ENCODE measurements at places on chromosomes 11 and 22.

GRCh38 chr22:21009638-21010425 lies 5.1 kb upstream of the P2RX6 start:
- no peak for DNase-seq

DNA sequence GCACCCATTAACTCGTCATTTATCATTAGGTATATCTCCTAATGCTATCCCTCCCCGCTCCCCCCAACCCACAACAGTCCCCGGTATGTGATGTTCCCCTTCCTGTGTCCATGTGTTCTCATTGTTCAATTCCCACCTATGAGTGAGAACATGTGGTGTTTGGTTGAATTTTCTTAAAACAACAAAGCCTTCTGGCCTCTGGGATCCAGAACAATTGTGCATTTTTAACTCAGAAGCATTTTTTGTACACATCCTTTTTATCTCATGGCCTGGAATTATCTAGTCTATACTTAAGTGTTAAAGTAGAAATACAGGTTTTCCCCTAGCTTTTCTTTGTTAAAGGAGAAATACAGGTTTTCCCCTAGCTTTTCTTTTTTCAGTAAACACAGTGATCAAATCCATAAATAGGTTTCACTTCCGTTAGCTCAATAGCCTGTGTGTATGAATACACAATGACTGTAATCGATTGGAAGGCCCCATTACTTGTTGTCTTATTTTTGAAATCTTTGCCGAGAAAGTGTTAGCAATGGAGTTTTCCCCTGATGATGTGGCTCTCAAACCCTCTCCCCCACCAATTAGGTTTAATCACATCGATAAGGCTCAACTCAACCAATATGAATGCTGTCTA lies 125.6 kb upstream of the PITPNB start:
- no peak for DNase-seq

DNA sequence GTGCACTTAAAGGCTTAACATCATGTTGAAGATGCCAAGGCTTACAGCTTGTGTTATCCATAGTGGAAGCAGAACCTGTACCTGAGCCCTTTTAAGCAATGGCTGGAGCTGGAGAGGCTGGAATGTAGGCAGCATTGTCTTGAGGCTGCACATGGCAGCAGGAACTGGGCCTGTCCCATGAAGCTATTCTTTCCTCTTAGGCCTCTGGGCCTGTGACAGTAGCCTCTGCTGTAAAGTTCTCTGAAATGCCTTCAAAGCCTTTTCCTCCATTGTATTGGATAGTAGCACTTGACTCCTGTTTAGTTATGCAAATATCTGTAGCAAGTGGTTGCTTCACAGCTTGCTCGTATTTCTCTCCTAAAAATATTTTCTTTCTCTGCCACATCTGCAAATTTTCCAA lies 127.4 kb upstream of the ANO5 start:
- no peak for DNase-seq

DNA sequence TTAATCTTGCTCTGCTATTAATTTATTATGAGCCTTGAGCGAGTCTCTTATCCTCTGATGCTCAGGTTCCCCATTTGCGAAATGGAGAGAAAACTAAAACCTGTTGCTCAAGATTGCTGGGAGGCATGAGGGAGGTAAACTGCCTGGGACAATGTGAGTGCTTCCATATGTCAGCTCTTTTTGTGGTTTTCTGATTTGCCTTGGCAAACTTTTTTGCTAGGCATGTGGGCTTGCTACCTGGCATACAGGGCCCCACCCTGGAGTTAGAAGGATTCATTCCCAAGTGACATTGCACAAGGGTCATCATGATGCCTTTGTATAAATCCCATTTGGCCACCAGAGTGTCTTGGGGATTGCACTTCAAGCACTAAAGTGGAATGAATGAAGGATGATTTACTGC lies 22.4 kb downstream of the TSPAN18 start:
- no peak for DNase-seq

DNA sequence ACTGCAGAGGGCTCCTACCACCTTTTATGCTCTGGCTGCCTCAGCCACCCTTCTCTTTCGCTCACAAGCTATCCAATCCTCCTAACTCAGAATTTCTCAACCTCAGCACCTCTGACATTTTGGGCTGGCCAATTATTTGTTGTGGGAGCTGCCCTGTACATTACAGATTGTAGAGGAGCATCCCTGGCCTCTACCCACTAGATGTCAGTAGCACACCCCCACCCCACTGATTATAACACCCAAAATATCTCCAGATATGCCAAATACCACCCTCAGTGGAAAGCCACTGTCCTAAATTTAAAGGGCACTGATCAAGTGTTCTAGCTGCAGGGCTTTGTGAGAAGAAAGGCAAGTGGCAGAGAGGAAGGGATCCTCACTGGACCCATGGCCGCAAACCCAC lies 443.1 kb downstream of the SOX6 start:
- no peak for DNase-seq

DNA sequence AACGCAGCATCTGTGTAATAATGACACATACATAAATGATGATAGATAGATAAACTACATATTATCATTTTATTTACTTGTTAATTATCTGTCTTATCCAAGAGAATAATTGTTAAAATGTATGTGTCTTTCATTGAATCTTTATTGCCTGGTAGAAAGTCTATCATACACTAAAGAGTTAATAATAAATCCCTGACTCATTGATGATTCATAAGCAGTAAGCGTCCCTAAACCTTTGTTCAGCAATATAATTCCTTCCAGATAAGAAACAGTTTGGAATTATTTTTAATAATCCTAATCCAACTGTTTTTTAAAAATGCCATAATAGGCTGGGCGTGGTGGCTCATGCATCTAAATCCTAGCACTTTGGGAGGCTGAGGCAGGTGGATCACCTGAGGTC lies 655.6 kb upstream of the CNTN5 start:
- no peak for DNase-seq

- no peak for DNase-seq
Observed at GRCh38 chr11:15194671-15195415, 80.1 kb downstream of the INSC start.

GRCh38 chr11:123061403-123062157 lies at the start of gene HSPA8:
Gene HSPA8 (minus strand): TSS chr11:123062136. CDS start chr11:123061324, 812 bp downstream.
- DNase-seq: no peak

- peak; percentile 60 for DNase-seq
Observed at GRCh38 chr11:46050003-46050461, 71.2 kb downstream of the PHF21A start.

GRCh38 chr11:27423125-27423524 lies 49.5 kb downstream of the LGR4 start:
- DNase-seq: no peak

GRCh38 chr11:11244470-11245080 lies 108.5 kb downstream of the CSNK2A3 start:
- DNase-seq: no peak

- no peak for DNase-seq
Observed at GRCh38 chr11:31823644-31824331, 12.7 kb upstream of the PAX6 start.

DNA sequence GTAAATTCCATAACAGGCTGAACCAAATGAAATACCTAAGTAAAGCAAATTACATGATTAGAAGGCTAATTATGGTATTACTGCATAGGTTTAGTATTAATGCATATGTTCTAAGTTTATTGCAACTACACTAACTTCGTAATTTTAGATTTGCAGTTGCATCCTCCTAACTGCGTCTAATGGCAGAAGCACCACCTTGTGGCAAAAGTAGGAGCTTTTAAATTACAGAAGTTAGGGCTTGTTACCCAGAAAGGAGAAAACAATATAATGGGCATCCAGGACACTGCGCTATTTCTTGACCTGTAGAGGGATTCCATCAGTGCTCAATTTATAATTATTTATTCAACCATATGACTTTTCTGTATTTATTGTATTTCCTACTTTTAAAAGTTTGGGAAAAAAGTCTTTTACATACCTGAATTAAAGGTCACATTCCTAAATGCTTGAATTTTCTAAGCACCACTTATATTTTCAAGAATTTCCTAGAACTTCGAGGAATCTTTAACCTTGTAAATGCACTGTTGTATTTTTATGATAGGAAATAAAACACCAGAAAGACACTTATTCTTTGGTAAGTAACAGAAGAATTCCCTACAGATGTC lies 16.3 kb upstream of the GPR83 start:
- no peak for DNase-seq

DNA sequence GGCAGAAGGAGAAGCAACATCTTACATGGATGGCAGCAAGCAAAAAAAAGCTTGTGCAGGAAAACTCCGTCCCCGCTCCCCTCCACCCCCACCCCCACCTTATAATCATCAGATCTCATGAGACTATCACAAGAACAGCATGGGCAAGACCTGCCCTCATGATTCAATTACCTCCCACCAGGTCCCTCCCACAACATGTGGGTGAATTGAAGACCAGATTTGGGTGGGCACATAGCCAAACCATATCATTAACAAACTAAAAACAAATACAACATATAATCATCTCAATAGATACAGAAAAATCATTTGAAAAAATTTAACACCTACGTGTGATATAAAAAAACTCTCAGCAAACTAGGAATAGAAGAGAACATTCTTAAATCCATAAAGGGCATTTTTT lies 88.8 kb downstream of the BUD13 start:
- no peak for DNase-seq

GRCh38 chr11:35803115-35803514 lies 140.5 kb downstream of the TRIM44 start:
- DNase-seq: no peak

- DNase-seq: no peak
Observed at GRCh38 chr11:62116451-62116850, 7.4 kb upstream of the INCENP start.

GRCh38 chr11:130832566-130833425 lies 83.5 kb downstream of the SNX19 start:
- DNase-seq: no peak

DNA sequence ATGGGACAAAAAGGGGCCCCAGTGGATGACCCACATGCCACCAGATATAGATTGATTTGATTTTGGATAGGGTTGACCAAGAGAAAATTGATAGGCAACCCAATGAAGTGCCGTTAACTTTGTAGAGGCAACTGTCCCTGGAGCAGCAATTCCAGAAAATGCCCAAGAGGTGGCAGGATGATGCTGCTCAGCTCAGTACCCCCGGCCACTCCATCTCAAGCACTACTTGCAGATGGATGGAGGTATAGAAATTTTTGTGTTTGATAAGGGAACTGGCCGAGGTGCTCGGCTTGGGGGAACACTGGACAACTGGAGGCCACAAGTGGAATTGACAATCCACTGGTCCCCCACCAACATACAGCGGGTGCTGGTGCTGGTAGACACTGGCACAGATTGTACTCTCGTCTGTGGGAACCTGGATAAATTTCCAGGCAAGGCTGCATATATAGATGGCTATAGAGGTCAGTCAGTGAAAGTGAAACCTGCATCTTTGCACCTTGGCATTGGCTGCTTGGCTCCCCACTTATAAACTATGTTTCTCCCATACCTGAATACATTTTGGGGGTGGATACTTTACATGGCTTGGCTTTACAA lies 86.3 kb downstream of the CCDC83 start:
- no peak for DNase-seq

DNA sequence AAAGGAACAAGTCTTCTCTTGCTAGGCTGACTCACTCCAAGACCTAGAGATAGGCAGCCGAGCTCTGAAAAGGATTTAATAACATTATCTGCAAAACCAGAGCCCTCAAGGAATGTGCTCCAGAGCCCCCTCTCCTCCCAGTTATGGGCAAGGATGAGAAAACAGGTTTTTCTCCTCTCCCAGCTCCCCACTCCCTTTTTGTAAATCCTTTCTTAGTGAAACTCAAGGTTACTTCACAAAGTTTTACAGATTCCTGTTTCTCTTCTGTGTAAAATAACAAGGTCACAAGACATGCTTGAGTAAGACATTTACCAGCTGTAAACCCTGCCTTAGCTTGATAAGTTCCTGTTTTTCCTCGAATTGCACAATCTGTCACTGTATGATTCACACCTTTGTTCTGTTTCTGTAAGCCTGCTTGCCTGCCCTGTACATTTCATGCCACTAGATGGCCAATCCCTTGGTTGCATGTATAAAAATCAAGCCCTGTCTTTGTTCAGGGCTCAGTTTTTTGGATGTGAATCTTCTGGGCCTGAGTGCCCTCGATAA lies 489.4 kb downstream of the KCNA4 start:
- DNase-seq: peak; percentile 32

DNA sequence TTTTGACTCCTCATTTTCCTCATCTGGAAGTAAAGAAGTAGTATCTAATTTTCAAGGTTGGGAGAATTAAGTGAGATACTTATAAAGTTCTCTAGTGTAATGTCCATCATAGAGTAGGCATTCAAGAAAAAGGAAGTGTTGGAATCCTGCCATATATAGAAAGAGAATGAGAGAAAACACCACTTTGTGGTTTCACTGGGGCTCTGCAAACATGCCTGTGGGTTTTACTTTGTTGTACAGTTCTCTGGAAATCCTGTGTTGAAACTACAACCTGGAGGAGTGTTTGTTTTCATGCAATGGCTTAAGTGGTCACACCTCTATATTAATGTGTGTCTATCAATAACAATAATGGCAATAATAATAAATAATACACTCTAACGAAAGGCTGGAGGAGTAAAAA lies 741.7 kb downstream of the NELL1 start:
- DNase-seq: no peak

GRCh38 chr11:90493379-90493778 lies 270.5 kb upstream of the CHORDC1 start:
- no peak for DNase-seq

DNA sequence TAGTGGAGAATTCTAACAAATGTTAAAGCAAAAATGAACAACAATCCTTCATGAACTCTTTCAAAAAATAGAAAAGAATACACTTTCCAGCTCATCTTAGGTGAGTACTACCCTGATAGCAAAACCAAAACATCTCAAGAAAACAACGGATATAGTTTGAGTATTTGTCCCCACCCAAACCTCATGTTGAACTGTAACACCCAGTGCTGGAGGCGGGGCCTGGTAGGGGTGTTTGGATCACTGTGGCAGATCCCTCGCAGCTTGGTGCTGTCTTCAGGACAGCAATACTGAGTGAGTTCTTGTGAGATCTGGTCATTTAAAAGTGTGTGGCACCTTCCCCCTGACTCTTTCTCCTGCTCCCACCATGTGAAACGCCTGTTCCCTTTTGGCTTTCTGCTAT lies 27.0 kb downstream of the NCAPD3 start:
- no peak for DNase-seq

- no peak for DNase-seq
Observed at GRCh38 chr11:76962583-76963416, 71.4 kb upstream of the B3GNT6 start.

DNA sequence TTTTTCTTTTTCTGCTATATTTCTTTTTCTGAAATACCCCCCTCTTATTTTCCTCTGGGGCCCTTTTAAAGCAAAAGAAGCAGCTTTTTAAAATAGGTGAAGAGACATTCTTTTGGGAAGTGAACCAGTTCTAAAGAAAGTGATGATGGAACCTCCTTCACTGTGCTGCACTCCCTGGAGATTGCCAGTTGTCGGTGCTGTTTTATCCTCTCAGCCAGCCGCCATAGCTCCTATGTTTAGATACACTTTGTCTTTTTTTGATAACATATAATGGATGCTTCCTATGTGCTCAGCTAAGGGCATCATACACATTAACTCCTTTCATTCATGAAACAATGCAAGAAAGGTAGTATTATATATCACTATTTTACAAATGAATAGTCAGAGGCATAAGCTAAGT lies 14.0 kb downstream of the CFAP300 start:
- no peak for DNase-seq
